ENCODE measurements at places on chromosomes 6 and 20. TPM values are rescaled to one million over a fixed set of nuclear protein-coding genes. Genes with fewer than 3 reads are reported as not detected.

PGC gene
- total RNA-seq, result 0.26 TPM

CCM2L gene
- not detected for total RNA-seq

APOBEC2 gene
- total RNA-seq, result not detected

RAB44 gene
- not detected for total RNA-seq

PNLDC1 gene
- total RNA-seq, result not detected

TENT5A gene
- 3.9 TPM for total RNA-seq

IGF2R gene
- total RNA-seq, result 51.2 TPM

GRM4 gene
- not detected for total RNA-seq

BCAS4 gene
- 4.4 TPM for total RNA-seq

CLDN20 gene
- total RNA-seq, result not detected

KIAA1586 gene
- total RNA-seq, result 2.3 TPM

ZC2HC1B gene
- not detected for total RNA-seq

GNMT gene
- not detected for total RNA-seq

DNAH8 gene
- total RNA-seq, result not detected

SLC32A1 gene
- not detected for total RNA-seq

HTR1E gene
- not detected for total RNA-seq

SLC17A1 gene
- not detected for total RNA-seq

PPP1R3G gene
- 0.03 TPM for total RNA-seq

HLA-DRA gene
- not detected for total RNA-seq

DAAM2 gene
- total RNA-seq, result not detected

GSTA2 gene
- total RNA-seq, result not detected

SYCP2 gene
- 0.69 TPM for total RNA-seq

PNPLA1 gene
- total RNA-seq, result 0.38 TPM

GPR31 gene
- total RNA-seq, result not detected

FILIP1 gene
- not detected for total RNA-seq

BMP6 gene
- not detected for total RNA-seq

LTA gene
- total RNA-seq, result not detected

DEFB118 gene
- not detected for total RNA-seq

ZBTB46 gene
- 3.3 TPM for total RNA-seq

CALHM6 gene
- not detected for total RNA-seq

SAPCD1 gene
- 11.6 TPM for total RNA-seq

DEFB126 gene
- not detected for total RNA-seq

RGS17 gene
- total RNA-seq, result 1.3 TPM

SCRT2 gene
- not detected for total RNA-seq

MYCT1 gene
- total RNA-seq, result not detected

AURKA gene
- total RNA-seq, result 75.4 TPM

TAPBP gene
- 194 TPM for total RNA-seq

PLCB1 gene
- 3.5 TPM for total RNA-seq

TTLL9 gene
- 0.03 TPM for total RNA-seq

GPR6 gene
- not detected for total RNA-seq
